ENCODE measurements at places on chromosomes 4 and X.
A peak's percentile ranks its signal among the peaks of the same experiment; 100 is the strongest.

GRCh38 chr4:122772311-122772710 is 39.8 kb downstream of the BBS12 start:
- no peak for DNase-seq

- no peak for DNase-seq
Observed at GRCh38 chrX:132738951-132739350, 219.5 kb downstream of the HS6ST2 start.

GRCh38 chr4:59387759-59388758 is 1812.1 kb upstream of the ADGRL3 start:
- no peak for DNase-seq

- no peak for DNase-seq
Observed at GRCh38 chr4:184012937-184013336, 107.8 kb downstream of the STOX2 start.

DNA sequence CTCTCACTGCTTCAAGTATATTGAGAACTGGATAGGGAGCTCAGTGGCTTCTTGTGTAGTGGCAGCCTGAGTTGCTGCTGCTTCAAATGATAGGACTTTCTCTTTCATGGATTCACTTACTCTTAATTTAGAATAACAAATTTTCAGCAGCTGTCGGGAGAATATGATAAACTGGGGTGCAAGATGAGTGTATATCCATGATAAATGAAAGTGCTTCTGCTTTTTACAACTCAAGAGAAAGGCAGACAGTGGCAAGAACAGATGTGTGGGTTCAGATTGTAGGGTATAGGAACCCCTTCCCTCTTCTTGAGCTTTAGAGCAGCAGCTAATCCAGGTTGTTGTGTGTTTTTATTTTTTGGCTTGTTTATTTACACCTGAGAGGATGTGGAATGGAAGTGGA is 1.0 kb downstream of the SH3BGRL start:
- DNase-seq = no peak

- DNase-seq = no peak
Observed at GRCh38 chrX:7062276-7062675, 85.2 kb upstream of the STS start.

DNA sequence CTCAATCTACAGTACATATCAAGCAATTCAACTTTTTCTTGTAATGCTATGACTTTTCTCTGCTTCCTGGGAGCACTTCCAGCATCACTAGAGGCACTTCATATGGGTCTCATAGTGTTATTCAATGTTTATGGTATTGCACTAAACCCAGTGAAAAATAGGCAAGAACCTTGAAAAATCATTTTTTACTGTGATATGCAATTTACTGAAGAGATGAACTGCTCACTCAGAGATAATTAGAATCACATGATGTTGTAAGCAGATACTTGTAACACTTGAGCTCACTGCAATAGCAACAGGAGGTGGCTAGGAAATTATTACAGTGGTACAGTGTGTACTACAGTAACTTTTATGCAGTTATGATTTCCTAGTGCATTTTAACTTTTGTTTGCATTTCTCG is 93.3 kb downstream of the RASGEF1B start:
- DNase-seq = no peak

DNA sequence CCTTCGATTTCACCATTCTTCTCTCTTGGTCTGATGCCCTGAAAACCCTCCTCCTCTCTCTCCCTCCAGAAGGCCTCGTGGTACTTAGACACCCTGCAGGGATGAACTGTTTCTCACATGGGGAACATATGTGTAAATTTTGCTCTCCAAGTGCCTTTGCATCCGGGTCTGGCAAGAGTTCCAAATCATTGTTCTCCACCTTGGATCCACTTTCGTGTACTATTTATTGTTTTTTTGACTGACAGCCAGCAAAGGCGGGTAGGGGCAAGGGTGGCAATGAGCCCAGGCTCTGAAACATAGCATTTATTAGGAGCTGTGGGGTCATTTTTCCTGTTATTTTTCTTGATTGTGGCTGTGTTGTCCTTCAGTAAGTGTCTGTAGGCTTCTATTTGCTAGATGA is 81.7 kb downstream of the RTL5 start:
- no peak for DNase-seq

GRCh38 chr4:53128706-53129357 is 237.0 kb downstream of the SCFD2 start:
- no peak for DNase-seq

GRCh38 chr4:140706276-140706625 is 49.9 kb downstream of the TBC1D9 start:
- no peak for DNase-seq

DNA sequence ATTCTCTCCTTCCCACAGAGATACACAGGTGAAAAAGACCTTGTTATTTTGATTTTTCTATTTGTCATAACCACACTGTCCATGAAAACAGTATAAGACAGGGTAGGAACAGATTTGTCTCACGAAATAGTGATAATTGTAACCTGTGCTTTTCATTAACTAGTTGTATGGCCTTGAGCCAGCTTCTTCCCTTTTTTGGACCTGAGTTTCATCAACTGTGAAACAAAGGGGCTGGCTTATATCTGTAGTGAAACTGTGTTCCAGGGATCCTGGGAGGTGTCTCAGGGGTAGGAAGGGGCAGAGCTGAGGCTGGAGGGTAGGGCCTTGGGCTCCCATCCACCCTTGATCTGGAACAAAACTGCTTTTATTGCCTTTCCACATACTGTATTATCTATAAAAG is 50.9 kb downstream of the MED28 start:
- no peak for DNase-seq

GRCh38 chr4:45578874-45579273 is 545.0 kb downstream of the GABRG1 start:
- DNase-seq = no peak

DNA sequence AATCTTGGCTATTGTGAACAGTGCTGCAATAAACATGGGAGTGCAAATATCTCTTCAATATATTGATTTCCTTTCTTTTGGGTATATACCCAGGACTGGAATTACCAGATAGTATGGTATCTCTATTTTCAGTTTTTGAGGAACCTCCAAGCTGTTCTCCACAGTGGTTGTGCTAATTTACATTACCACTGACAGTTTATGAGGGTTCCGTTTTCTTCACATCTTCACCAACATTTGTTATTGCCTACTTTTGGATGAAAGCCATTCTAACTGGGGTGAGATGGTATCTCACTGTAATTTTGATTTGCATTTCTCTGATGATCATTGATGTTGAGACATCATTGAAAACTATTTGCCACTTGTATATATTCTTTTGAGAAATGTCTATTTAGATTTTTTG is 79.6 kb upstream of the ZNF827 start:
- DNase-seq = no peak

- no peak for DNase-seq
Observed at GRCh38 chrX:13752646-13753045, 18.1 kb downstream of the OFD1 start.

- DNase-seq = no peak
Observed at GRCh38 chrX:108419401-108419800, 18.8 kb downstream of the COL4A6 start.

- no peak for DNase-seq
Observed at GRCh38 chr4:151883747-151884146, 122.9 kb upstream of the GATB start.

DNA sequence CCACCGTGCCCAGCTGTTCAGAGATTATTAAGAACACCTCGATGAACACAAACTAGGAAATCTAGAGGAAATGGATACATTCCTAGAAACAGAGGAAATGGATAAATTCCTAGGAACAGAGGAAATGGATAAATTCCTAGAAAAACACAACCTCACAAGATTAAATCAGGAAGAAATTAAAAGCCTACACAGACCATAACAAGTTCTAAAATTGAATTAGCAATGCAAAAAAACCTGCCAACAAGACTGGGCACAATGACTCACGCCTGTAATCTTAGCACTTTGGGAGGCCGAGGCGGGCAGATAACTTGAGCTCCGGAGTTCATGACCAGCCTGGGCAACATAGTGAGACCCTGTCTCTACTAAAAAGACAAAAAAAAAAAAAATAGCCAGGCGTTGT is 13.1 kb upstream of the IDS start:
- no peak for DNase-seq

GRCh38 chr4:152038238-152038637 is 277.4 kb upstream of the GATB start:
- DNase-seq = no peak

DNA sequence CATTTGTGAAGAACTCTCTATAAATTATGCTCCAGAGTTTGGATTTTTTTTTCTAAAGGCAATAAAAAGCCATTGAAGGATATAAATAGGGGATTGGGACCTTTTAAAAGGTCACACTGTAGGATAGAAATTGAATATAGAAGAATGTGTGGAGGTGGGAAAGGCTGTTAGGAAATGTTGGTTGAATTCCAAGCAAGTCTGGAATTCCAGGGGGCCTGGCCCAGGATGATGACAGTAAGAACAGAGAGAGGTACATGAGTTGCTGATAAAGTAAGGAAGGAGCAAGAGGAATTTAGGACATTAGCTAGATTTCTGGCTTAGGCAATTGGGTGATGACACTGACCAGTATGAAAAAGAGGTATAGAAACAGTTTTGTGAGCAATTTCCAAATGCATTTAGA is 95.4 kb upstream of the USP38 start:
- DNase-seq = no peak

DNA sequence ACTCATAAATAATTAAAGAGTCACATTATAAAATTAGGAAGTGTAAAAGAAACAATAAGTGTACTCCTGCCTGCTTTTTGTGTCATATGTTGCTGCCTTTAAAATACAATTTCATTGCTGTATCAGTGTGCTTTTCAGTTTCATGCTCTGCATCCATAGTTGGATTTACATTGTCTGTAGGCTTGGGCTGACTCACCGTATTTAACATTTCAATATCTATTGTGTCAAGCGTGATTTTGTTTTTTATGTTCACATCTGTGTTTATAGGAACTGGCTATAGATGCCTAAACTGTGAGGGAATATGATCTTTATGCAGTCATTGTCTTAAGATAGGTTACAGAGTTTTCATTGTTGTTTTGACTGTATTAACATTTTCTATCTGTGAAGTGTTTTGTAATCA is 18.1 kb downstream of the CCSER1 start:
- no peak for DNase-seq

DNA sequence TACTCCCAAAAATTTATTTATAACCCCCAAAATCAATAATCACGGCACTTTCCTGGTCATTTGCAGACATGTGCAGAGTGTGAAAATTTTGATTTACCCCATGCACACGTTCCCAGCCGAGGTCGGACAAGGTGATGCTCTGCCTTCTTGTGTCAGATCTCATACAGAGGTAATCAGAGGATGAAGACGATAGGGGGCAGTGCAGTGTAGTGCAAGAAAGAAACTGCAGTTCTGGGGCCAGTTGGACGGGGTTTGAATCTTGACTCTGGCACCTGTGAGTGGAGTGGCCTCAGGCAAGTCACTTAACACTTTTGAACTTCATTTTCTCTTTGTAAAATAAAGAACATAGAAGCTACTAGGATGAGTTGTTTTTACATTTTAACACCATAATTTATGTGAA is 88.4 kb downstream of the FRMPD3 start:
- DNase-seq = peak; percentile 1

GRCh38 chr4:125125276-125125675 is 189.5 kb upstream of the FAT4 start:
- no peak for DNase-seq

GRCh38 chrX:120726294-120726693 is 96.4 kb upstream of the C1GALT1C1 start:
- no peak for DNase-seq

DNA sequence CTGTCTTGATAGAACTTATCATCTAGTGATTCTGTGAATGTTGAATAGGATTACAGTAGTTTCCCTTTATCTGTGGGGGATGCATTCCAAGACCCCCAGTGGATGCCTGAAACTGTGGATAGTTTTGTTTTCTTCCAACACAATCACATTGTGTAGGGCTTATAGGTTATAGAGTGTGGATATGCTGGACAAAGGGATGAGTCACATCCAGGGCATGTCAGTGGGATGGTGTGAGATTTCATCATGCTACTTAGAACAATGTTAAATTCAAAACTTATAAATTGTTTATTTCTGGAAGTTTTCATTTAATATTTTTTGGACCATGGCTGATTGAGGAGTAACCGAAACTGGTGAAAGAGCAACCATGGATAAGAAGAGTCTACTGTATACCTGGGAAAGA is 432.3 kb upstream of the ATOH1 start:
- DNase-seq = no peak

- DNase-seq = no peak
Observed at GRCh38 chr4:78237360-78237759, 180.2 kb downstream of the FRAS1 start.

DNA sequence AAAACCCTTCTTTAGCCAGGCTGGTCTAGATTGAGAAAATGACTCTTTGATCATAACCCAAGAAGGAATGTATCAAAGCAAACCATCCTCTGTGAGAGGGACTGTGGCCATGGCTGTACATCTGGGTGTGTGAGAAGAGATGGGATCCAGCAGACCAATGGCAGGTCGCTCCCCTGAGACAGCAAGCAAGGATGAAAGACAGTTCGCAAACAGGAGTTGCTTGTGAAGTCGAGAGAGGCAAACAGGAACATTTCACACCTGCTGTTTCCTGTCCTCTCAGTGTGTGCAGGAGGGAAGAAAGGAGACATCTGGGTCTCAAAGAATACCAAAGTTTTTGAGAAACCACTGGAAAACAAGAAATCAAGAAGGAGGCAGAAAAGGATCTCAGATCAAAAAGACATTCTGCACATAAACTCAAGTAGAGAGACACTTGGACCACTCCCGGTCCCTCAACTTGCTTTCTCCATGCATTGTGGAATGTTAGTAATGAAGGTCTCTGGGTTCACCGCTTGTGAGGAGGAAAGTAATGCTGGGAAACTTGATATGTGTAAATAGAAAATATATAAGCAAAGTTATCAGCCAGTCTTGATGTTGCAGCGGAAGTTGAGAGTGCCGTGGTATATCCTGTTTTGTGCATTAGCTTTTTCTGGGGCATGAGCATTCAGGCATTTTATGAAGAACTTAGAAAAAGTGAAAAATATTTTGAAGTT is 327.5 kb downstream of the BMPR1B start:
- DNase-seq = no peak

- DNase-seq = no peak
Observed at GRCh38 chr4:13865871-13866669, 238.5 kb upstream of the BOD1L1 start.

DNA sequence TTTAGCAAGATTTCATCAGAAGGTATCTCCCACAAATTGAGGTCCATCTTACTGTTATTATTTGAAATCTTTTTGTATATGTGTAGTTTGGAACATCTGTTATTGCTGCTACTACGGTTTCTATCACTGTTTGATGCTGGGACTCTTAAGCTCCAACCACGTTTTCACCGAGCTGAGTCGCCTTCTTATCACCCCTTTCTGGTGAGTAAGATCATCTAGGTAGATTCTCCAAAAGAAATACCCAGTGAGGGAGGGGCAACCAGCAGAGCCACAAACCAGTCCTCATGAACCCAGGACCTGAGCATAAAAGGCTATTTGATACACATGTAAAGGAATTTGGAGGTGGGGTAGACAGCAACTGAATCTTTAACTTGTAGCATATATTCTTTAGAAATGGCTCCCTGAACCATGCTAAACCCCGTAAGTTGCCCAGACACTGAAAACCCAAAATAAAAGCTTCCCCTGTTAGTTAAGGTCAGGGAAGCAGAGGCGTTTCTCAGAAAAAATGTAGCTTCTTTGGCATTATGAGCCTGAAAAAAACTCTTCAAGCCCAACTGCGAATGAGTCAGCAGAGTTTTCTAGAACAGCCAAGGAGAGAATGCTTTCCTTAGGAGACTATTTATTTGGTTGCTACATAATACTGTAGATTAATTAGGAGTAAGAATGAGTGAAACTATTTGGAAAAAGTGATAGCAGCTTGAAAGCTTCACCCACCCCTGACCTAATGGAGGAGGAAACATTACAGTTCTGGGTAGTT is 53.8 kb upstream of the ATXN3L start:
- no peak for DNase-seq
